Suprapubic skin (tissue), 4 donors: ENCODE measurements at places on chromosomes 5 and 9.

GRCh38 chr5:936149-937144 lies 43.8 kb downstream of the TRIP13 start:
- DNase-seq: peak; percentile 59

DNA sequence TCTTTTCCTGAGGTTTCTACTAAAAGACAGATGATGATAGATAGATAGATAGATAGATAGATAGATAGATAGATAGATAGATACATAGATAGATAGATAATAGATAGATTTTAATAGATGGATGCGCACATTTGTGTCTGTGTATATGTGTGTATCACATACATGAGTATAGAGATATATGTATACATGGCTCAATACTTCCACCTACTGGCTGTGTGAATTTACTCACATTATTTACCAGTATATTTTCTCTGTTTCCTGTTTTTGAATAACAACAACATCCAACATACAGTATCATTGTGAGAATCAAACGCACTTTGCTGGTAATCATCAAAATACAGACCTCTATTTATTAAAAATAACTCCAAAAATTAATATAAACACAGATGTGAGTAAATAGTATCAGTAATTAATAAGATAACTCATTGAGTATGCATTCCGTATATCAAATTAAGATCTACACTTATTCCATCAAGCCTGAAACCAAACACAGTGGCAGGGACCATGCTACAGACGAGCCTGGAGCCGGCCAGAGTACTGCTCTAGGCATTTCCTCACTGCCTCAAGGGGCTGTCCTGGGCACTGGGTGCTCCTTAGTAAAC lies 338.0 kb downstream of the SEMA5A start:
- DNase-seq: no peak

DNA sequence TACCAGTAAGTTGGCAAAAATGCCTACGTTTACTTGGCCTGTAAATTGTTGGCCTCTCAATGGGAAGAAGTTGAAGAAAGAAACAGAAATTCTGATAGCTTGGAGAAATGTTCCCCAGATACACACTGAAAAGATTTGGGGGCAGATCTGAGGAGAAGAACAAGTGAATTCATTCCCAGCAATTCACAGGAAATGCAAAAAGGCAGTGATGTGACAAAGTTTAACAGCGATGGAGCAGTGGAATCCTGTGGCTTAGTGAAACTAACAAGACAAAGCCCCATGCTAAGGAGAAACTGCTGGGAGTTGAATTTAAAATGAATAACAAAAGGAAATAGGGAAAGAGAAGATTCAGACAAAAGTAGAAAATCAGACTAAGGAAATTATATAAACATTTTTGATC lies 213.2 kb upstream of the EDIL3 start:
- no peak for DNase-seq

GRCh38 chr5:131795879-131796792 lies 681 bp downstream of the FNIP1 start:
- peak; percentile 94 for DNase-seq

DNA sequence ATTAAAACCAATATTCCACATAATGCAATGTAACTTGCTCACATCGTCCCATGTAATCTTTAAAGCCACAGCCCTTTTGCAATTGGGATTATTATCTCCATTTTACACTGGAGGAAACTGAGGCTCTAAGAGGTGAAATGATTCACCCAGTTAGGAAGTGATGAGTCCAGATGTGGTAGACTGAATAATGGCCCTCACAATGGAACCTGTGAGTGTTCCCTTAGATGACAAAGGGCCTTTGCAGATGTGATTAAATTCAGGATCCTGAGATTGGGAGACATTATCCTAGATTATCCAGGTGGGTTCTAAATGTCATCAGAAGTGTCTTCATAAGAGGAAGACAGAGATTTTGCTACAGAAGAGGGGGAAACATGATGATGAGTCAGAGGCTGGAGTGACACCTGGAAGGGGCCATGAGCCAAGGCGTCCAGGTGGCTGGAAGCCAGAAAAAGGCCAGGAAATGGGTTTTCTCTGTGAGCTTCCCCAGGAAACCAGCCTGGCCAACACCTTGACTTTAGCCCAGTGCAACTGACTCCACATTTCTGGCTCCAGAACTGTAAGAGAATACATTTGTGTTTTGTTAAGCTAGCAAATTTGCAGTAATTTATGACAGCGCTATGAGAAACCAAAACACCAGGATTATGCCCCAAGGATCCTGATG lies 139.1 kb downstream of the KCNIP1 start:
- DNase-seq: no peak

DNA sequence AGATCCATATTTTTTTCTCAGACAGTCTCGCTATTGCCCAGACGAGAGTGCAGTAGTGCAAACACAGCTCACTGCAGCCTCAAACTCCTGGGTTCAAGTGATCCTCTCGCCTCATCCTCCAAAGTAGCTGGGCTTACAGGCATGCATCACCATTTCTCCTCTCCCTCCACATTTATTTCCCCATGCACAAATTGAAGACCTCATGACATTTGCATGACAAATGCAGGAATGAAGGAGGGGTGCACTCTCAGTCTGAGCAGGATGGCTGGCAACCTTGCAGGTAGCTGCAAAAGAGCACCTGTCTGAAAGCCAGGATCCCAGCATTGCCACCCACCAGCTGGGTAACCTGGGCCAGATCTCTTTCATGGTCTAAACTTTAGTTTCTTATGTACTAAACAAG lies 111.2 kb downstream of the SH3TC2 start:
- no peak for DNase-seq

DNA sequence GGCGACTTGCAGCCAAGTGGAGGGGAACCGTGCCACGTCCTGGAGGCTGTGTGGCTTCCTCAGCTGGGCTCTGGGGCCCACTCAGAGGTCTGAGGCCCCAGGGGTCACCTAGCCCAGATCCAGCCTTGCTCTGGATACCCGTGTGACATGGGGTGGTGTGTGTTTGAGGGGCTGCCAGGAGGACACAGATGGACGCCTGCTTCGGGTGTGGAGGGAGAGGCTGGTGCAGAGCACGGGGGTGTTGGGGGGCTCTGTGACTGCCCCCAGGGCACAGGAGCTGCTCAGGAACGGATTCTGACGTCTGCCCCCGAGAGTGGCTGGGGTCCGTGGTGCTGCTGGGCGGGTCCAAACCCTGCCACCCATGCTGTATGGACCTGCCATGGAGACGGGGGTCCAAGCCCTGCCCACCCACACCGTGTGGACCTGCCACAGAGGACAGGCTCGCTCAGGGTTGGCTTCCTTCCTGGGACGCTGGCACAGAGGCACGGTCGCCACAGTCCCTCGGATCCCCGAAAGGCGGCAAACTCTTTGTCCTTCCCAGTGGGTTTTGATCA lies 10.5 kb downstream of the INPP5E start:
- no peak for DNase-seq

DNA sequence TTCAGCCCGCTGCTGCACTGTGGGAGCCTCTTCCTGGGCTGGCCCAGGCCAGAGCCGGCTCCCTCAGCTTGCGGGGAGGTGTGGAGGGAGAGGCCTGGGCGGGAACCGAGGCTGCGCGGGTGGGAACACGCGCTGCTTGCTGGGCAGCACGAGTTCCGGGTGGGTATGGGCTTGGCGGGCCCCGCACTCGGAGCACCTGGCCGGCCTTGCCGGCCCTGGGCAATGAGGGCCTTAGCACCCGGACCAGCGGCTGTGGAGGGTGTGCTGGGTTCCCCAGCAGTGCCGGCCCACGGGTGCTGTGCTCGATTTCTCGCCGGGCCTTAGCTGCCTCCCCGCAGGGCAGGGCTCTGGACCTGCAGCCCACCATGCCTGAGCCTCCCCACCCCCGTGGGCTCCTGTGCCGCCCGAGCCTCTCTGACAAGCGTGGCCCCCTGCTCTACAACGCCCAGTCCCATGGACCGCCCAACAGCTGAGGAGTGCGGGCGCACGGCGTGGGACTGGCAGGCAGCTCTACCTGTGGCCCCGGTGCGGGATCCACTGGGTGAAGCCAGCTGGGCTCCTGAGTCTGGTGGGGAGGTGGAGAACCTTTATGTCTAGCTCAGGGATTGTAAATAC lies 1366.4 kb upstream of the NUDT12 start:
- no peak for DNase-seq

DNA sequence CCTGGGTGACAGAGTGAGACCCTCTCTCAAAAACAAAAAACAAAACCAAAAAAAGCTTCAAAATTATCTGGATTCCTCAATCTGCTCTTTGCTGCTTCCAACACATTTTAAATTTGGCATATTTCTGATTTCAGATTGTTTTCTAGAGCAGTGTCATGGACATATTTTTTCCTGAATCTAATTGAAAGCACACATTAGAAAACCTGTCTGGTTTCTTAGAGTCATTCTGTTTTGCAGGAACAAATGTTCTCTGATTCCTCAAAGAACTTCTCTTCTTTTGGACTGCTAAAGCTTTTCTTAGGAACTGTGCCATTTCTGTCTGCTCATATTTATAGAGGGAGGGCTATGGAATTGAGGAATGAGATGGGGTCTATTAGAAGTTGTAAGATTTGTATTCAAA lies 81.6 kb downstream of the RAI14 start:
- no peak for DNase-seq

DNA sequence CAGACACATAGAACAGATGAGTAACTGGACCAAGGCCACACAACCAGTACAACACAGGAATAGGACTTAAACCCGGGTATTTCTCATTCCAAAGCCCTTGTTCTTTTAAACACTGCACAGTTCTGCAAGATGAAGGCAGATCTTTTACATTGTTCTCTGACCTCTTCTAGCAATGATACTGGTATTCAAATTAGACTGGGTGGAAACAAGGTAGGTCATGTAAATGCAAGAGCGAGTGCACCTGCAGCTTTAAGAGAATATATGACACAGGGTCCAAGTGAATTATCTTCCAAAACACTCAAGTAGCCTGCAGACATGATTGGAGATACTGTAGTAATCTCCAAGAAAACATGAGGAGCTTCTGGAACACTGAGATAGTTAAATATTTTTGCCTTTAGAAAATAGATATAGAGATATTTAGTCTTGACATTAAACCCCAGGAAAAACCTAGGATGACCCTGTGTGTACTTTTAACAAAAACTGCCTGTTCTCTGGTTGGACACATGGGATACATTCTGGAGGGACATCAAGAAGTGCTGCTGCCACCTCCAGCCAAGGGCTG lies 130.6 kb upstream of the EPB41L4A start:
- DNase-seq: no peak

DNA sequence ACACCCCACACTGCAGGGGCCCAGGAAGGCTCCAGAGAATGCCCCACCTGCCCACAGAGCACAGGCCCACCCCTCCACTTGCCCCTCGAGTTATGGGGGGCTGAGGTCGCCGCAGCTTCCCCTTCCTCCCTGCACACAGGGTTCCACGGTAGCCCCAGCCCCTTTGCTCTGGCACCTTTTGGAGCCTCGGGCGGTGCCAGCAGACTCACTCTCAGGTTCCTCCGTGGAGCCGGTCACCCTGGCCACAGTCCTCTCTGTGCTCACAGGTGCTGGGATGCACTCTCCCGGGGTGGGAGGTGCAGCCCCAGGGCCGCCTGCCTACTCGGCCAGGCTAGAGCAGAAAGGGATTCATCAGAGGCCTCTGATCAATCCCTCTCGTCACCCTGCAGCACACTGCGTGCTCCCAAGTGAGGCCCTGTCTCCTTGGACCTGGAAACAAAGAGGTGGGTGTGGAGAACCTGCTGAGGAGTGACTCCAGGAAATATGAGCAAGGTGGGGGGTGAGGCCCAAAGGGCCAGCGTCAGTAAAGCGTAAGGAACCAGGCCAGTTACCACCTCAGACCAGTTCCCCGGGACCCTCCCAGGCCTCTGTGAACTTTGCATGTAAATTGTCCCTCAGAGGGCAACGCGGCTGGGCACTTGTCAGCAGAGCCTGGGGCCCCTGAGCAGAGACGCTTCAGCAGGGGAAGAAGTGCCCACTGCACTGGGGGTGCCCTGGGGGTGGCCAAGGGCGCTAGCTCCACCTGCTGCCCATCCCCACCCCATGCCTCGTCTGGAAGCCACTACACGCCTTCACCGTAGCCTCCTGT lies 167.8 kb downstream of the OLFM1 start:
- no peak for DNase-seq

GRCh38 chr9:122719218-122719617 lies 4.6 kb upstream of the OR1L4 start:
- no peak for DNase-seq

GRCh38 chr9:38012767-38013450 lies 56.1 kb downstream of the SHB start:
- DNase-seq: no peak

GRCh38 chr5:16856531-16856930 lies 79.6 kb downstream of the MYO10 start:
- DNase-seq: no peak

- no peak for DNase-seq
Measured at GRCh38 chr5:92328584-92329259, 945.6 kb upstream of the ARRDC3 start.

DNA sequence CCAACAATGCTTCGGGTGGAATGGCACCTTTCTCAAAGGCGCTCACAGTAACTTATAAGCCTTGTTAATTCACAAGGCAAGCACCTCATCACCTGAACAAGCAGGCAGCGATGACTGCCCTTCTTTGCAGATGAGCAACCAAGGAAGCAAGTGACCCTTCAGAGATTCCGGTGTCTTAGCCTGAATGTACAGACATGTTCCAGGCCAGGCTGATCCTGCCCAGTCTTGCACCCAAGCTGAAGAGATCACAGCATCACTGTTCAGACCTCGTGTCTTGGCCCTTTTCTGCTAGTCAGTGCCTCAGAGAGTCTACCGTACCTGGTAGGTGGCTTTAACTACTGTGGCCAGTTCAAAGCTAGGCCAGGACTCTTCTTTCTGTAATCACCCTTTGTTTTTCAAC lies 94.7 kb upstream of the ERCC6L2 start:
- DNase-seq: no peak

DNA sequence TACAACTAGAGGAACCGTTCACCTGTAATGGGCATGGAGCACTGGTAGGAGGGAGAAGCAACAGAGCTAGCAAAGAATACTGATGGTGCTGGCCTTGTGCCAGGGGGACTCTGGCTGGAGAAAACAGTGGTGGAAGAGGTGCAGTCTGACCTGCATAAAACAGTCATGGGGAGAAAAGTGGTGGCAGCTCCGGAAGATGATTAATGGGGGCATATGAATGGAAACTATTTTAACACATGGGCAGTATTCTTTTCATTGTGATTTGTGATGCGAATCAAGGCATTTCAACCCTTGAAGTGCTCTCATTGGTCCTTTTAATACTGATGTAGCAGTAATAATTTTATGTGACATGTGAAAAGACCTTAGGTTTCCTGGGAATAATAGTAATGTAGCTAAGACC lies 219.6 kb downstream of the ADAMTS6 start:
- DNase-seq: no peak

GRCh38 chr5:7391215-7391614 lies 4.7 kb upstream of the ADCY2 start:
- no peak for DNase-seq

- no peak for DNase-seq
Measured at GRCh38 chr9:629146-629545, 212.4 kb upstream of the DMRT1 start.

DNA sequence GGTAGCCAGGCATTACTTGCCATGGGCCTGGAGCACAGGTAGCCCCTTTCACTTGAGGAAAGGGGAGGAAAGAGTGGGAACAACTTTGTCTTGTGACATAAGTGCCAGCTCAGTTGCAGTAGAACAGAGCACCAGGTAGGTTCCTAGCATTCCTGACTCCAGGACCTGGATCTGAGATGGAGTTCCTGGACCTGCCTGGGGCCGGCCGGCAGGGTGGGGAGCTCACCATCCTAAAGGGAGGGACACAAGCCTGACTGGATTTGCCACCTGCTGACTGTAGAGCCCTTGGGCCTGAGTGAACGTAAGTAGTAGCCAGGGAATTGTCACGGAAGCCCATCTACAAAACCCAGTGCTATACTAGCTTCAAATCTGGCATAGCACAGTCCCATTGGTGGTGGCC lies 653.3 kb upstream of the CDH6 start:
- no peak for DNase-seq
